Memory B cell (primary cell): ENCODE measurements at places on chromosomes 1 and 21.

- no peak for DNase-seq
Observed at GRCh38 chr1:7402548-7402850, 368.6 kb upstream of the VAMP3 start.

DNA sequence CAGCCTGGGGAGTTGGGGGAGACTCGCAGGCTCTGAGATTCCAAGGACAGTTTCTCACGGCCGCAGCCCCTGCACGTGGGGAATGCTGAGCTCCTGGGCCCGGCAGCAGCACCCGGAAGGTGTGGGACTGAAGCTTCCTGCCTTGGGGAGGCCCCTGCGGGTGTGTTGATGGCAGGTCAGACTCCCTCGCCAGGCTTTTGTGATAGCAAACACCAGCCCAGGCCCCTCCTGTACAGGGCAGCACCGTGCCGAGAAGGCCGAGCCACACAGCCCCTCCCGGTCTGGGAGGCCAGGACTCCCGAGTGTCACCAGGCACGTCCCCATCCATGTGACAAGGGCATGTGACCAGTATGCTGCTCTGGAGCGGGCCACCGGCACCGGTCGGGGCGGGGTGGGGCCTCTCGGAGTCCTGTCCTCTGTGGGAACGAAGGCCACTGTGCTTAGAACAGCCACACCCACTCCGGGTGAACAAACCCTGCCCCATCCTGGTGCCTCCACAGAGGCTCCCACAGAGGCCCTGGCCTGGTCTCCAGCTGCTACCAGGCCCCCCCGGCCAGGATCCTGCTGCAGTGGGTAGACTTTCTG, 31.1 kb upstream of the ARHGEF16 start:
- DNase-seq: no peak

DNA sequence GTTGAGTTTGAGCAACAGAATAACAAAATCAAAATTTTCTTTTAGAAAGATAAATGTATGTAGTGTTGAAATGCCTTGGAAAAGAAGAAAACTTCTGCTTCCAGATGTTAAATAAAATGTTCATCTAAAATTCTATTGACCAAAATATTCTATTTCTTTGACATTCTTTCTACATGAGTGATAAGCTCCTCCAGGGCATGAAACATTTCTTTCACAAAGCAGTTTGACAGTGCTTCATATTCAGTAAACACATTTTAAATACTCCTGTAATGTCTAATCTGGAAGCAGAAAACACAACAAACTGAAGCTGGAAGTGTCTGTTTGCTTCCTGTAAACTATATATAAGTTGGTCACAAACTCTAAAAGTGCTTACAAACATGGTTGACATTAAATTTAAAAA, 61.5 kb downstream of the RGS21 start:
- no peak for DNase-seq

GRCh38 chr1:7915826-7916500, 24.7 kb downstream of the TNFRSF9 start:
- DNase-seq: no peak

DNA sequence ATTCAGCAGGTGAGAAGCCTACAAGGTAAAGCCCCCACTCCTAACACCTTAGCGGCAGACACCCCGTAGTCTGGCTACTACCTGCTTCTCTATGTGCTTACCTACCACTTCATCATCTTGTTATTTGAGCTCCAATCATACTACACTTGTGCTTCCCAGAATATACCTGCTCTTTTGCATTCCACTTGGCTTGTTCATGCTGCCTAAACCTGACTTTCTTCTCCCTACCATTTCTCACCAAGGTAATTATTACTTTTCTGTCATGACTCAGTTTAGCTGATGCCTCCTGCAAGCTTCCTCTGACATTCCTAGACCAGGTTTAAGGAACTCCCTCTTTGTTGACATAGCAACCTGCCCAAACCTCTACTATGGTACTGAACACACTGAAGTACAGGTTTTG, 495.6 kb upstream of the C1orf87 start:
- no peak for DNase-seq

DNA sequence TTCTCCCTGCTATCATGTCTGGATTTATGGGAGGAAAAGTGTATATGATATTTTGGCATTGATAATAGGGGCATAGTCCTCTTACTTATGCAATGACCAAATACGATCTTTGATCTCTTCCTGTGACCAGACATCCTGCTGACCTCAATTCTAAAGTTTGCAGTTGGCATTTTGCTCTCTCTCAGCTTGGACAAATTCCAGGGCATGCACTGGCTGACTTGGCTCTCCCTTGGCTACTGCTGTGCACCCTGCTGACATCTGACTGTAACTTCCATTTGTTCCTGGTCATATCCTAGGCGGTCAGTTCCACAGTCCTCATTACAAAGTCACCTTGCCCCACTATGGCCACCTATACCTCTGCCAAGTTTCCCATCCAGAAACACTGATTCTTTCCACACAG, 380.7 kb upstream of the NR5A2 start:
- DNase-seq: no peak
